ENCODE measurements at places on chromosomes 5 and 9. TPM values are rescaled to one million over a fixed set of nuclear protein-coding genes. Genes with fewer than 3 reads are reported as not detected.

DNA sequence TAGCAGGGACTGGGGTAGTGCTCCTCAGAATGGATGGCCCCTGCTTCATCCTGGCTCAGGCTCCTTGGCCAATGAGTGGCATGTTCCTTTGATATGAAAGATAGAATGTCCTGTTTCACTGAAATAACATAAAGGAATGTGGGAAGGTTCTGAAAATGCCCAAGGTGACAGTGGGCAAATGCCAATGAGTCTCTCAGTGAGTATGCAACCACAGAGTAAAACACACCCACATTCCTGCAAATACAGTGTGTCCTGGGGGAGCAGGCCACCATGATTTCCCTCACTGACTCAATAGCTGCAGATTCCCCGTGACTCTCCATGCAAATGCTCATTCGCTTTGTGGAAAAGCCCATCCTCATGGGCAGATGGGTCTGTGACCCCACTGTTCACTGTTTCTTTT is 36.4 kb downstream of the ZNF366 start:
- DNase-seq = no peak

GRCh38 chr5:61659221-61659696 is 327.2 kb downstream of the ZSWIM6 start:
- DNase-seq = no peak

DNA sequence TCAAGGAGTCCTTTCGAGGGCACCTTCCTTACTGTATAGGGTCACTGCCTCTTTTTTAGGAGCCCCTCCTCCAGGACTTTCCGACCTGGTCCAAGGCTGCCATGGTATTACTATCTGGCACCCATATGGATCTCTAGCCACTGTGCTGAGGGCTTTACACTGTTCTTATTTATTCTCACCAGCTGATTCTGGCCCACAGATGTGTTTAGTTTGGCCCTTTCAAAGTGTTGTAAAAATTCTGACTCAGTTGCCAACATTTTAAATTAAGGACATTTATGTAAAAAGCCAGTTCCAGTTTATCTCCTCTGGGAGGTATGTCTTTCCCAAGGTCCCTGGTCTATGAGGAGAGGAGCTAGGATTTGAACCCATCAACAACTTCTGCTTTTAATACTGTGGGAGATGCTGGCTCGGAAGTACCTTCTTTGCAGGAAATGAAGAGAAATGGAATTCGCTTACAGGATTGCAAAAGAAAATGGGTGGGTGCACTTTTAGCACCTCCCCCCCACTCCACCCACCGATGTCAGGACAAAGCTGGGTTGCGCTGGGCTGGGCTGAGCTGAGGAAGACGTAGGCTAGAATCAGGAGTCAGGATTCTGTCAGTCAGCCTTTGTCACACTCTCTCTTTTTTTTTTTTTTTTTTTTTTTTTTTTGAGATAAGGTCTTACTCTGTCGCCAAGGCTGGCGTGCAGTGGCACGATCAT is 7.8 kb downstream of the JADE2 start:
- DNase-seq = no peak

GRCh38 chr5:92559781-92560180 is 1021.2 kb downstream of the NR2F1-AS1 start:
- DNase-seq = no peak

PCDHA9 gene
- total RNA-seq = 0.59 TPM

KDM4C gene
- total RNA-seq = 20.2 TPM

RANBP3L gene
- total RNA-seq = not detected

PCA3 gene
- not detected for total RNA-seq

HEMGN gene
- not detected for total RNA-seq

- peak; percentile 79 for DNase-seq
Measured at GRCh38 chr5:149852641-149853330, 91.8 kb downstream of the PDE6A start.

GRCh38 chr9:137075275-137075775 is 2.0 kb upstream of the UAP1L1 start:
- no peak for DNase-seq

- no peak for DNase-seq
Measured at GRCh38 chr9:32264170-32264864, 120.1 kb upstream of the ACO1 start.

RUSC2 gene
- total RNA-seq = 8.6 TPM

RGS3 gene
- 68.3 TPM for total RNA-seq

GRCh38 chr5:127962491-127962890 is 121.1 kb upstream of the SLC12A2 start:
- no peak for DNase-seq

DNA sequence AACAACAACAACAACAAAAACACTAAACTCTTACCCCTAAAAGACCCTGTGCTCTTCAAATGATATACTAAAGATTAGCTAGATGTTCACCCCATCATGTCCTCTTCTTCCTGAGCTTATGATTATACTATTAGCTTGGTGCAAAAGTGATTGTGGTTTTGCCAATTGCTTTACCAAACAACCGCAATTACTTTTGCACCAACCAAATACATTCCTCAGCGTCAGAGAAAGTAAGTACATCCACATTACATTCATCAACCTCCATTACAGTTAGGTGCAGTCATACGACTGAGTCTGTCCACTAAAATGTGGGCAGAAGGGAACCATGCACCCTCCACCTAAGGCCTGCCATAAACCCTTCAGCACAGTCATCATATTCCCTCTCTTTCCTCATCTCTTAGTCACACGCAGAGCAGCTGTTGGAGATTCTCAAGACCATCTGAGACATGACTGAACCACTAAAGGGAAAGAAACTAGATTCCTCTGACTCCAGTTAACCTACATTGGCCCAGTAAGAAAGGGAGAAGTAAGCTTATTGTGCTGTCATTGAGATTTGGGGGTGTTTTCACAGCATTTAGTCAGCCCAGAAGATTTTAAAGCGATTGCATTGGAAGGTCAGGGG is 181.6 kb upstream of the TLE4 start:
- no peak for DNase-seq

SHB gene
- 8.7 TPM for total RNA-seq

DNA sequence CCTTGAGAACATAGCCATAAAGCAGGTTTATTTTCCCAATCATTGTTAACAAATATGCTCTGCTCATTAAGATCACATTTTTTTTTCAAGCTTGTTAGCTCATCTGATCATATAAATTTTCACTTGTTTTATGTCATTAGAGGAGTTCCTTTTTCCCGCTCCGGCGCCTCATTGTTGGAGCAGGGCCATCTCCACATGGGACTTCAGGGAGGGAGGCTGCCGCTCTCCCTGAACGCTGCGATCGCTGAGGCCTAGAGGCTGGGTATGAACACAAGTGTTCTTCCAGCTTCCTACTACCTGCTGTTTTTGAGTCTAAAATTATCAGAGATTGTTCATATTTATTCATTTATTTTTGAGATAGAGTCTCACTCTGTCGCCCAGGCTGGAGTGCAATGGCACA is 246.9 kb downstream of the MPDZ start:
- DNase-seq = no peak

DNA sequence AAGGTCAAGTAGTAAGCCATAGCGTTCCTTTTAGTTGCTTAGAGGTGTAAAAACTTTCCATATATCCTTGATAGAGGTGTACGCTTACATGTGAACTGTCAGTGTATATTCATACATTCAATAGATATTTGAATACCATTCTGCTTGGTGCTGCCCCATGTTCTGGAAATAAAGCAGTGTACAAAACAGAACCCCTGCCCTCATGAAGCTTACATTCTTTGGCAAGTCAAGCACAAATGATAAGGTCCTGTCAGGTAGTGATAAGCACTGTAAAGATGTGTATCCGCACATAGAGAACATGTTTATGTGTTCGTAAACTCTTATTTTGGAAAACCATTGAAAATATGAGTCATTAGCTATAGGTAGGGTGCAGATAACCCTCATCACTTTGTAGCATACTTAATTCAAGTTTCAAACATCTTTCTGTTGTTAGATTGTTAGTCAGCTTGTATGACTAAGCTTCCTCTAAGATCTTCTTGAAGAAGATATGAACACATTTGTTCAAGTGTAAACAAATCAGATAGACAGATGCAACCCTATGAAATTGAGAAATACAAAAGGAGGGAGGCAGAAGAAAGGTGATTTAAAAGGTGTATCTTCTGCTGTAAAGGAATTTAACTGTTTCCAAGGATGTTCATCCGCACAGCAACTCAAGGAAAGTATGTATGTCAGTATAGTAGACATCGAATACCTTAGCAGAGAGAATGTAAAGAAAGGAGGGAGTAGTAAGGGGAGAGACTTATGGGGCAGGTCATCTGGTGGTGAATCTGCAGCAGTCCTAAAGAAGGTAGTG is 1.6 kb downstream of the GTF3C4 start:
- no peak for DNase-seq

GRCh38 chr5:170875811-170876210 is 14.0 kb downstream of the RANBP17 start:
- no peak for DNase-seq

ADGRD2 gene
- not detected for total RNA-seq

PPP3R2 gene
- not detected for total RNA-seq

DNA sequence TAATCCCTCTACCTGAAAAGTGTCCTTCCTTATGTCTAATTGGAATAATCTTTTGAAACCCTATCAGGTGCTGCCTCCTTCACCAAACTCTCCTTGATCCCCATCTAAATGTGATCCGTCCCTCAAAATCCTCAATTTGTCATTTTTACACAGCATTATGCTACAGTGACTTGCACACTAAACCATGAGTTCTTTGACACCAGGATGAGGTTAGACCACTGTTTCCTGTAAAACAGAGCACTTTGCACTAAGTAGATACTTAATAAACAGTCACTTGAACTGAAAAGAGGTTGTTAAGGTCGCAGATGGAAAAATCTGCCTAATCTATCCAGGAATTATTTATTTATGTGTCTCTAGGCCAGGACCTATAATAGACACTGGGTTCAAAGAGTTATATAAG is 44.2 kb upstream of the TLX3 start:
- no peak for DNase-seq

GRCh38 chr5:16600946-16601345 is 15.9 kb downstream of the RETREG1 start:
- DNase-seq = no peak

- DNase-seq = no peak
Measured at GRCh38 chr5:152086668-152087067, 162.0 kb upstream of the GLRA1 start.

ZBTB26 gene
- 6.7 TPM for total RNA-seq

DNA sequence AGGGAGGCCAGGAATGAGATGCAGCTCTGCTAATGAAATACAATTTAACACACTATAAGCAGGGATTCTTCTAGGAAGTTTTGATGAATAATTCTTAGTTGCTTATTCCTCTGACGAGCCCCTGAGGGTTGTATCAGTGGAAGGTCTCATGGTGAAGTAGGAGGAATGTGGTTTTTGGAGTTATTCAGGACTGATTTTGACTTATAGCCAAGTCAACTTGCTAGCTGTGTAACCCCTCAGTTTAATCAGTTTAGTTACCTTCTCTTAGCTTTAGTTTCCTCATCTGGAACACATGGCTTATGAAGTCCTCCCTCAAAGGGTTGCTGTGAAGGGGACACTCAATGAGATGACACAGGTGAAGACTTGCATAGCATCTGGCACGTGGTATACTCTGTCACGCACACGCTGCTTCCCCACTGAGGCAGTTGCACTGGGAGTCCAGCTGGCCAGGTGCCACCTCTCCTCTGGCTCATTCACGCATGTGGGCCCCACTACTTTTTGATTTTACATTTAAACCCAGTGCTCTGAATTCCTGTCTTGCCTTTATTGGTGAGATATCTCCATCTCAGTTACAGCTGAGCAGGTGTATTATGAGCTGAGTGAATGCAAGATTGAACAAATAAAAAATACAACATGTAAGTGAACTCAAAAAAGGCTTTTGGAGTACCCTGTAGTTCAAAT is 415.0 kb downstream of the ARHGEF28 start:
- DNase-seq = no peak

CATSPER3 gene
- total RNA-seq = 1.4 TPM

GRCh38 chr9:134682026-134682425 is 40.4 kb downstream of the COL5A1 start:
- no peak for DNase-seq

DNA sequence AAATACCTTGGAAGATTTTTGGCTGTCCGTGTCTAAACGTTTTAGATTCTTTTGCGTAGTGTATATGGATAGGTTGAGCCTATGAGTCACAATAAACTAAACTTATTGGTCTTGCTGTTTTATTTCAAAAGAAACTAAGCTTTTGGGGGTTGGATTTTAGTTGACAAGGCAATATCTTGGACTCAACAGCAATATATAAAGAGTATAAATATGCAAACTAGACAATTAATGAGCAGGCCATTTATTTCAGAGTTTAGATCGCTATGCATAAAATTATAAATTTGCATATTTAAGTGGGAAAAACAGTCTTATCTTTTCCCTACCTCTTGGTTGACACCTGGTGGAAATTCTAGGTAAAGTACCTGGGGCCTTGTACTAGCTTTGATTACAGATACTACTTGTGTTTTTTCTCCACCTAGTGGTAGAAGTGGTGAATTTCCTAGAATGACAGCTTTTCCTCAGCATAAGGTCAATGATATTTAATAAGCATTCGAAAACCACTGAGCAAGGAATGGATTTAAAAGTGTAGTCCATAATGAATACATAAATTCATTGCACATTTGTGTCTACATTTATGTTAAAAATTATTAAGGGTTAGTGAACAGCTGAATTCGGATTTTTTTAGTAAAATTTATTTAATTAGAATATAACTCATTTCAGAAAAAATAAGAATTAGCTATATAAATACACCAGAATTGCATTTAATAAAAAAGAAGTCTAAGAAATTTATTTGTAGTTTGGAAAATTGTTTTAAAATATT is 1.7 kb upstream of the ARRDC3 start:
- peak; percentile 71 for DNase-seq

GRCh38 chr9:134918646-134919045 is 934 bp upstream of the FCN1 start:
- no peak for DNase-seq

GRCh38 chr5:167378894-167379723 is 912.3 kb upstream of the WWC1 start:
- DNase-seq = no peak

ARL14EPL gene
- 0.66 TPM for total RNA-seq

GRCh38 chr9:28024676-28025075 is 451.4 kb upstream of the C9orf72 start:
- no peak for DNase-seq

GRCh38 chr5:77359231-77359630 is 132.9 kb downstream of the WDR41 start:
- no peak for DNase-seq
